ENCODE measurements at places on chromosomes 11 and 22.

GRCh38 chr11:2387266-2387987 lies 10.3 kb downstream of the CD81 start:
- no peak for DNase-seq

GRCh38 chr22:42142771-42143461 lies 12.3 kb upstream of the CYP2D6 start:
- DNase-seq = no peak

DNA sequence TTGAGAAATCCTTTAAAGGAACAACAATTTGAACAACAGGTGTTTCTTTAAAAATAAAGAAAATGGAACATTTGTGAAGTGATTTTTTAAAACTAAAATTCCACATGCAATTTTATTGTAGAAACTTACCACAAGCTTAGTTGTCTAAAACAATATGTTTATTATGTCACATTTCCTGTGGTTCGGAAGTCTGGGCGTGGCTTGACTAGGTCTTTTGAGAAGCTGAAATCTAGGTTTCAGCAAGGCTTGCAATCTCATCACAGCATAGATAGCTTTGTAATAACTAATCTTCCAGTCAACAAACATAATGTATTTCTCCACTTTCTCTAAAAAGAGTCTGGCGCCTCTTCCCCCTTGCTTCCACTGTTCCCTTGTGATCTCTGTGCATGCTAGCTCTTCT lies 27.0 kb downstream of the MS4A6A start:
- no peak for DNase-seq

DNA sequence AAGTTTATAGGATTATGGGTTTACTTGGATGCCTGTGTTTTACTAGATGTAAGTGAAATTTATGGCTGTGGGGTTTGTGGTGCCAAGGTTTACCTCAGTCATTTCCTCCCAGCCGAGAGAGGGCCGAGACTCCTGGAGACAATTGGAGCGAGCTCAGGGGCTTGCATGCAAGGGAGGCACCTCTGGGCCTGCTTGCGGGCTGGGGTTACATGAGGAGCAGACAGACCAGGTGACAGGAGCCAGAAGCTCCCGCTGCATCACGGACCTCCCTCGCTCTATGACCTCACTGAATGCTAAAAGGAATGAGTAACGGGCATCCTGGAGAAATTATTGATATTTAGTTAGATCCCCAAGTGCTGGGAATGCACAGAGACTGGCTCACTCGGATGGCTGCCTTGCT lies 275.2 kb upstream of the KIRREL3 start:
- DNase-seq = no peak

- DNase-seq = no peak
Measured at GRCh38 chr11:111798279-111798678, 32.1 kb upstream of the PPP2R1B start.

DNA sequence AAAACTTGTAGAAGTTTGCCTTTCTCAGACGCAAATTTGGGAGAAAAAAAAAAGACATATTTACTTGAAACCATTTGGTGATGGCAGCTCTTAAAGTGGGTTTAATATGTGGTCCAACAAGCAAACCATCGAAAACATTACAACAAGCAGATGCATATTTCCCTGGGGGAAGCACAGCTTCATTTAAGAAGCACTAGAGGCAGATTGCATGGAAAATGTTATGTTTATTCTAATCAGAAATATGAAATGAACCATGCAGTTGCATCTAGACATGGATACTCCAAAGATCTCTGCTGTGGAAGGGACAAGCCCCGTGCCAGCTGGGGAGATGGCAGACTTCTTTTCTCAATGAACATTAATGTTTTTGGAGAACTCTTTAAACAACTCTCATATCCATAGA lies 57.4 kb upstream of the PARVA start:
- no peak for DNase-seq

DNA sequence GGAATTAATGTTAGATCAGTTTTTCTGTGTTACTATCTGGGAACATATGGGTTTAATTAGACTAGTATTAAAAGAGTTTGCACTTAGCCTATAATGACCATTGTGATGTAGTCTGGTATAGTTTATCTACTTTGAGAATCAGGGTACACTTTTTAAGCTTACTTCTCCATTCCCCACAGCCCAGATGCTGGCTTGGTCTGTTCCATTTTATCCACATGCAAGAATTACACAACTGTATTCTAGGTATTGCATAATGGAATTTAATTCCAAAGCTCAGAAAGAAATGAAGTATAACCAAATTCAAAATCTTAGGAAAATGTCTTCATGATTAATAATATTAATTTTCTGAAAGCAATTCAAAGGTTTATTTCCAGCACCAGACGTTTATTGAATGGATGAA lies 122.2 kb upstream of the PDGFD start:
- no peak for DNase-seq

DNA sequence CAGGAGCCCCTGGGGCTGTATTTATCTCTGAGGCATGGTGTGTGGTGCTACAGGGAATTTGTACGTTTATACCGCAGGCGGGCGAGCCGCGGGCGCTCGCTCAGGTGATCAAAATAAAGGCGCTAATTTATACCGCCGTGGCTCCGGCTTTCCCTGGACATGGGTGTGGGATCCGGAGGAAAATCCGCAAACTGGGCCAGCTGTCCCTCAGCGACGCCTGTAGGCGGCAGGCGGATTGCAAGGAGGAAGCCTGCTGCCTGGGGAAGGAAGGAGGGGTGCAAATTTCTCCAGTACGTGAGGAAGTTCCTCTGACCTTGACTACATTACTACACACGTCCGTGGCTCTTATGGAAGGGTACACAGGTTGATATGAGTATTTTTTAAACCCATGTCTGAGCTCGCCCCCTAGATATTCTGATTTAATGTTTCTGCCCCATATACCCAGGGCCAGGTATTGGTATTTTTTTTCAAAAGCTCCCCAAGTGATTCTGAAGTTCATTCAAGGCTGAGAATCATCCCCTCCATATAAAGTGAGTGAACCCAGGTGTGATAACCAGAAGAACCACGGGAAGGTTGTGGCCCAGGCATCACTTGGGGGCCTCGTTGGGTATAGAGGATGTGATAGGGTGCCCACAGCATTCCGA lies 2.8 kb downstream of the MYOD1 start:
- no peak for DNase-seq

- no peak for DNase-seq
Measured at GRCh38 chr22:39940757-39941305, 19.4 kb upstream of the TMA7B start.

DNA sequence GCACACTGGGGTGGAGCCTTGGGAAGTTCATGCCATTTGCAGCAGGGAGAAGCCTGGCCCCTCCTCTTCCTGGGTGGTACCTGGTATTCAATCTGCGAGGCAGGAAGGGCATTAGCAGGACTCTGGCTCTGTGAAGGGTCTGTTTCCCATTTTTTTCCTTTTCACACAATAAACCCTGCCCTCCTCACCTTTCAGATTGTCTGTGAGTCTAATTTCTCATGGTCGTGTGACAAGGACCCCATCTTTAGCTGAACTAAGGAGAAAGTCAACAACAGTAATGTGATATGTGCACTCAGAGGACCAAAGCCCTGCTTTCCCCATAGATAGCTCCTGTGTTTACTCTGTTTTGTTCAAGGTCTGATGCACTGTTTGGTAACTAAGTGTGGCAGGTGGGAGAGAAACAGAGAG lies 26.6 kb upstream of the CASP4 start:
- DNase-seq = no peak

DNA sequence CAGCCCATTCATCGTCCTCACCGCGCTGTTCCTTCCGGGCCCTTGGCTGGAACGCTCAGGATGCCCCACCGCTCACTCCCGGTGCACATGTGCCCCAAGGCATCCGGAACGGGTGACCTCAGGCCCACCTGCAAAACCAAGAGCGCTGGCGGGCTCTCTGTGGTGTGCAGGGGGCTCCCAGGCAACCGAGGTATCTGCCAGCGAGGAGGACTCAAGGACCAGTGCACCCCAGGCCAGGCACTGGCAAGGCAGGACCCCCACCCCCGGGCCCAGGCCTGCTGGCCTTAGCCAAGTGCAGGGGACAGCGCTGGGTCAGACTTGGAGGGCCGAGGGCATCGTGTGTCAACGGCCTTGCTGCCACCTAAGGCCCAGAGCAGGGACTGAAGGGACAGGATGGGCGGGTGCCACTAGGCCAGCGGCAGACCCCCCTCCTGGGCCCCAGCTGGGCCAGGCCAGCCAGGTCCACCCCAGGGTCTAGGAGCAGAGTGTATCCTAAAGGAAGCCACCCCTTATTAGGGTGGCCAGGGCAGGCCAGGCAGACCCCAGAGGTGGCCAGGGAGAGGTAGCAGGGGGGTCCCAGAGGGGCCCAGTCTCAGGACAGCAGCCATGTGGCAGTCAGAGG lies 8.5 kb downstream of the TNNT3 start:
- DNase-seq = no peak

DNA sequence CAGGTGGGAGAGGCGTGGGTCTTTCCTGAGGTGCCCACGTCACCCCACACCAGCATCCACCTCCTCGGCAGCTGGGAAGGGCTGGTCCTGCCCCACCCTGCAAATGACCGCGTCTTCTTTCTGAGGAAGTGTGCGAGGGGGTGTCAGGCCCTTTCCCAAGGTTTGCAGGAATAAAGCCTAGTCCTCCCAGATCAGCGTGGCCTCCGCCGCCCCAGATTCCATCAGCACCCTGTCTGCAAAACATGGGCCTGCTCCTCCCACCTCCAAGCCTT lies 14.4 kb upstream of the SLC39A13 start:
- DNase-seq = no peak

GRCh38 chr22:20796731-20797130 lies 22.8 kb downstream of the SERPIND1 start:
- no peak for DNase-seq

GRCh38 chr11:639332-639955 lies 2.4 kb downstream of the DRD4 start:
- DNase-seq = no peak

DNA sequence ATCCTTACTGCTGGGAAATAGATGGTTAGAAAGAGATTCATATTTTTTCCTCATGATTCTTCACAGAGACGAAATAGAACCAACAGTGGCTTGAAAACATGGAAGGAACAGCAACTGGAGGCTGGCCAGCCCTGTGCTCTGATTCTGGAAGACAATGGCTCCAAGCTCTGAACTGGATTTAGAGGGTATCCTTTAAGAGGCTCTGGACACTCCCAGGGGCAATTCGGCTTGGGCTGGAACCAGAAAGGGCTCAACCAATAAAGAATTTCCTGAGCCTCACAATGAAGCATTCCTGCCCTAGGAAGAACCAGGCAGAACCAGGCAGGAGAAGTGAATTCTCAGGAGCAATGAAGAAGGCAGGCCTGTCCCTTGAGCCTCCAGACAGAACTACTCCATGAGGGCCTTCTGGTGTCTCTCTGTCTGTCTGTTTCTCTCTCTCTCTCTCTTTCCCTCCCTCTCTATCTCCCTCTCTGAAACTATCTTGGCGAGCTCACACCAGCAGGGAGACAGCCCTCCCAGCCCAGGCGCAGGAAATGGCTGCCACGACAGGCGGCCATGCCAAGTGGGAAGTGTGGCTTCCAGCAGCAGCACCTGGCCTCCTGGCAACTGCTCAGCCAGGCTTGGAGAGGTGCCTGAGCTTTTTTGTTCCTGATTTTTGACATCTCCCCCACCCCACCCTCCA lies 93.3 kb downstream of the RCN1 start:
- DNase-seq = no peak

DNA sequence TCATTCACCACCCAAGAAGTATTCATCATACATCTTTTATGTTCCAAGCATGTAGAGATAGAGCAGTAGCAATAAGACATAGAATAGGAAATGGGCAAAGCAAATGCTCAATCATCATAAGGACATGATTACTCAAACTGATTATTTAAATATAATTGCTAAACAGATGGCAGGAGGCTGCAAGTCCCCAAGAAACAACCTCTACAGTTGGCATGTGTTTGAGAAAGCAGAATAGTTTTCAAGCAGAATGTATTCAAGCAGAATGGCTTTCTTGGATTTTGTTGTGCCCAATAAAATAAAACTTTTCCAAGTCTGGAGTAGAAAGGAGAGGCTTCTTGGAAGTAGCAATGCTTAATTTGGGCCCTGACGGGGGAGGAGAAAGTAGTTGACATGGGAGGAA lies 86.5 kb upstream of the SYN3 start:
- DNase-seq = no peak

DNA sequence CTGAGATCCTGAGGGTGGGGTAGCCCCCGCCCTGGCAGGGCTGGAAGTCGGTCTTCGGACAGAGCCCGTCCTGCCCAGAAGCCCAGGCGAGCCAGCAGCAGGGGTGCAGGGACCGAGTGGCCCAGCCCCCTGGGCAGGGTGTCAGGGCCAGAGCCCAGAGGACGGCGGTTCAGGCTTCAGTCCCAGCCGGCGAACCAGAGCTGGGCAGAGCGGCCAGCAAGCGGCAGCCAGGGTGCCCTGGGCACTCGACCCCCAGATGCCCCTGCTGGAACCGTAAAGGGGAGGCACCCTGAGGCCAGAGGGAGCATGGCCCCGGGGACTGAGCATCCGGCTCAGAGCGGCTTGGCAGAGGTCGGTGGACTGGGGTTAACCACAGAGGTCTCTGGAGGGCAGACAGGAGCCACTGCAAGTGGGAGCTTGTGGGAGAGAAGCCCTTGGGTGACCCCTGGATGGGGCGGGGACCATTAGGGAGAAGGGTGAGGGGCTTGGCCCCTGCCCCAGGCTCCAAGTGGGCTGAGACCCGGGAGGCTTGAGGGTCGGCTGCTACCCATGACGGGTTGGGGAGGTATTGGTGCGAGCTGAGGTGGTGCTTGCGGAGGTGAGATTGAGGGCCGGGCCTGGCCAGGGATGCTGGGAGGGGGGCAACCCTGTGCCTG lies 15.9 kb downstream of the LSP1 start:
- DNase-seq = no peak

- DNase-seq = no peak
Measured at GRCh38 chr22:35133702-35134380, 67.9 kb downstream of the ISX start.

DNA sequence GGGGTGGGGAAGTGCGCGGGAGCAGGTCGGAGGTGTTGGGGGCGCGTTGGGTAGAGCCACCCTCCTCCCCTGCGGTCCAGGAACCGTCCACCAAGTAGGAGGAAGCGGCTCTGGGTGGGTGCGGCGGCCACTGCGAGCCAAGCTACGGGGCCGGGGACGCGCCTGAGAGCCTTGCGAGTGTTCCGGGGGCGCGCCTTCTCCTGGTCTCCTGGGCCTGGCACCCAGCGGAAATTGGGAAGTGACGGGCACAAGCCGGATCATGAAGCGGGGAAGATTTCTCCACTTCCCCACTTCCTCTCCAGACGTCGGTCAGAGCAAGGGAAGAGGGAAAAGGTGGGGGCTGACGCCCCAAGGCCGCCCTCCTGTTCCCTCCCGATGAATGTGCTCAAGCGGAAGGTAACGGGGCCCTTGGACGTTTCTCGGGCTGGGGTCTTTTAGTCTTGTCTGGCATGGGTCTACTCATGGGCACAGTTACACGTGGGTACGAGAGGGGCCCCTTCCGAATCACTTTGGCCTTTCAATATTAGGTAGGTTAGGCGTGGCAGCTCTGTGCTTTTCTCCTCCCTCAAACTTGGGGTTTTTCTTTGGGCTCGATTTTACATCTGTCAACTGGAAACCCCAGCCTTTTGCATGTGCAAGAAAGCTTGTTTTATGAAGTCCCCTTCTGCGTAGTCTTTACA lies 865 bp downstream of the RBM14 start:
- DNase-seq = peak; percentile 6

GRCh38 chr22:22761963-22762772 lies 117.8 kb downstream of the GGTLC2 start:
- no peak for DNase-seq

Data from RCC 7860 (cell line).